ENCODE measurements at places on chromosomes 13 and 19.

DNA sequence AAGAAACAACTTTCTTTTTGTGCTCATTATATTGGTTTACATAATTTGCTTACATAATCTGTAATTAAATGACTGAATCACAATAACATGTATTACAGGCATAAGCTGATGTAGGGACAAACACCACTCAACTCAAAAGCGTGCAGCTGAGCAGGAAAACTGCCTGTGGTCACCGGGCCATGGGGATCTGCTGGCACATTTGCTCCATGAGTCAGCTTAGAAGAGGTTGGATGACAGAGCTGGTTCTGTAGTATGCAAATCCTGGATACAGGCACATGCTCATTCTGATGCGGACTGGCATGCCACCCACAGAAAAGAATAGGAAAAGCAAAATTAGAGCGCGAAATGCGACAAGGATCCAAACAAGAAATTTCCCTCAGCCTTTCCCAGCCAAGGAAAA, 128.6 kb downstream of the USP12 start:
- peak; percentile 53 for DNase-seq

- peak; percentile 12 for DNase-seq
Observed at GRCh38 chr13:96020155-96020575, 33.0 kb downstream of the UGGT2 start.

DNA sequence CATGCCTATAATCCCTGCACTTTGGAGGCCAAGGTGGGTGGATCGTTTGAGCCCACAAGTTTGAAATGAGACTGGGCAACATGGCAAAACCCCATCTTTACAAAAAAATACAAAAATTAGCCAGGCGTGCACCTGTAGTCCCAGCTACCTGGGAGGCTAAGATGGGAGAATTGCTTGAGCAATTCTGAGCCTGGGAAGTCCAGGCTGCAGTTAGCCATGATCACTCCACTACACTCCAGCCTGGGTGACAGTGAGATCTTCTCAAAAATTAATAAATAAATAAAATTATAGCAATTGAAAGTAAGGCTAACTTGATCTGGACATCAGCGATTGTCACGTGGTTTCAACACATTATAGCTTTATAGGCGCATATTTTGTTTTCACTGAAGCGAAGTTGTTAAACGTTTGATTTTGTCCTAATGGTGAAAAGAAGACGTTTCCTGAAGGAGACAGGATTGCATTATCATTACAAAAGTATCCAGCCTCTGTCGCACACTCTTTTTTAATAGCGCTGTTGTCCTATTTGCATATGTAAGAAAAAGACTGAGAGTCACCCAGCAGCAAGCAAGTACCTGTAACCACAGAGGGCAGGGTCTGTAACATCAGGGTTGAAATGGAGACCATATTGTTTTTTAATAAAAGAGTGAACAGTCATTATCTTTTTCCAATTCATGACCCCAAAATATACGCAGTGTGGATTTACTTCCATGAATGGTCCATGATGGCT, 335.7 kb downstream of the DCT start:
- no peak for DNase-seq

DNA sequence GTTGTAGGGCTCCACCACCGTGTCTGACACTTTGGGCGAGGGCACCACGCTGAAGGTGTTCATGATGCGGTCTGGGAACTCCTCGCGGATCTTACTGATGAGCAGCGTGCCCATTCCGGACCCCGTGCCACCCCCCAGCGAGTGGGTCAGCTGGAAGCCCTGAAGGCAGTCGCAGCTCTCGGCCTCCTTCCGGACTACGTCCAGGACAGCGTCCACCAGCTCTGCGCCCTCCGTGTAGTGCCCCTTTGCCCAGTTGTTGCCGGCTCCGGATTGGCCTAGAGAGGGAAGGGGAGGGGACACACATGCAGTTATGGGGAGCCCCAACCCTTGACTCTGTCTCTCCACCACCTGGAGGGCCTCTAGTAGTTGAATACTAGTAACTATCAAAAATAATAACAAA, 6.2 kb downstream of the TUBB4A start:
- no peak for DNase-seq

DNA sequence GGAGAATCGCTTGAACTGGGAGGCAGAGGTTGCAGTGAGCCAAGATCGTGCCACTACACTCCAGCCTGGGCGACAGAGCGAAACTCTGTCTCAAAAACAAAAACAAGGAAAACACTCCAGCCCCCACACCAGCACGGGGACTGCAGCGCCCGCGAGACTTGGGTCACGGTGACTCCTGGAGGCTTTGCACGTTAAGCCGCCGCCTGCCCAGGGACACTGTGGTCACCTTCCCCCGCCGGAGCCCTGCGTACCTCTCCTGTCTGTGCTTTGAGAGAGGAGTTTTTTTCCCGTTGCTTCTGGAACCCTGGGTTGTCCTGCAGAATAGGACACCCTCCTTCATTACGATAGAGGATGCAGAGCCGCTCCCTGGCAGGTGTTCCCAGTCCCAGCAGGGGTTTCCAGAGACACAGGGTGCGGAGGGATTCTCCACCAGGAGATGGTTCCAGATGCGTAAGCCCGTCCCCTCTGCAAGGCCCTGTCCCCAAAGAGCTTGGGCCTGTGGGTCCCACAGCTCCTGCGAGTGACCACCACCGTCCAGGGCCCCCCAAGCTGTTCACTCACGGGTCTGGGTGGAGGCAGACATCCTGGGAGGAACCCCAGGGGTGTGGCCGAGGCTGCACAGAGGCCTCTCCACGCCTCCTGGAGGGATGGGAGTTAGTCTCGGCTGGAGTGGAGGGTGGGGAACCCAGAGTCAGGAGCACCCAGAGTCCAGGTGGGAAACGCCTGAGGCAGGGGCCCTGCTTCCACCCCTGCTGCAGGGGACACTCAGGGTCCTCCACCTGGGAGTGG, 42.8 kb upstream of the NDUFS7 start:
- no peak for DNase-seq
